ENCODE measurements at places on chromosomes 1 and 21.
A peak's percentile ranks its signal among the peaks of the same experiment; 100 is the strongest.

GRCh38 chr21:38716942-38717341 is 88.8 kb upstream of the ETS2 start:
- no peak for DNase-seq

GRCh38 chr1:54982739-54983138 is 2.3 kb downstream of the TMEM61 start:
- DNase-seq, result no peak

DNA sequence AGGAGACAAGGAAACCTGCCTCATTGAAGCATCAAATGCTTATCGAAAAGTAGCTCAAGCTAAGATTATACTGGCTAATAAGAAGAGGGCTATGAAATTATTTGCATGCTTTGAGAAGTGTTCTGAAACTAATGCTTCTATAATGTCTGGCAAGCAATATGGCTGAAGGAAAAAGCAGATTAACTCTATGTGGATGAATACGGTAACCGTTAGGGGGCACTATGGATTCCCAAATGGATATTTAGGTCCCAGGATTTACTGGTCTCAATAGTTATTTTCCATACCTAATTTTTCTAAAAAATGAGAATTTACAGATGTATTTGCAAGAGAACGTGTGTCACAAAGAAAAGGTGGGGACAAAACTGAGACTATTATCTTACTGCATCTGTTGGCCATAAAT is 34.6 kb upstream of the RRP15 start:
- DNase-seq, result no peak

DNA sequence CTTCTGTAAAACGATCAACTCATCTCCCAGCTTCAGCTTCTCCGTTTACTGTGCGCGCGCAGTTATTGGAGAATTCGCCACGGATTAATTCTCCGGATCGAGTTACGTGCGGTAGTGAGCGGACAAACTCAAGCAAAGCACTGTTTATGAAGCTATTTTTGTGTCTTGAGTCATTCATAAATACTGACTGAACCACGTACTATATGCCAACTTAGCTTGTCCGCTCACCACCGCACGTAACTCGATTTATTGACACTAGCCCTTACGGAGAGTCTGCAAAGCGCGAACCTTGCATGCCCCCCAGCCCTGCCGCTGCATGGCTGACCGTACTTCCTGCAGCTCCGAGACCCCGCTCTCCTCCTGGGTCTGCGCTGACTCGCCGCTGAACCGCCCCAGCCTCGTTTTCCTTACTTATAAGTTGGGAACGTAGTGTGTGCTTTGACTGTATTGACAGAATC is 773 bp downstream of the CHD1L start:
- DNase-seq, result peak; percentile 16

- DNase-seq, result no peak
These were observed 8.1 kb upstream of the PLEKHM2 start for GRCh38 chr1:15676010-15676409.

DNA sequence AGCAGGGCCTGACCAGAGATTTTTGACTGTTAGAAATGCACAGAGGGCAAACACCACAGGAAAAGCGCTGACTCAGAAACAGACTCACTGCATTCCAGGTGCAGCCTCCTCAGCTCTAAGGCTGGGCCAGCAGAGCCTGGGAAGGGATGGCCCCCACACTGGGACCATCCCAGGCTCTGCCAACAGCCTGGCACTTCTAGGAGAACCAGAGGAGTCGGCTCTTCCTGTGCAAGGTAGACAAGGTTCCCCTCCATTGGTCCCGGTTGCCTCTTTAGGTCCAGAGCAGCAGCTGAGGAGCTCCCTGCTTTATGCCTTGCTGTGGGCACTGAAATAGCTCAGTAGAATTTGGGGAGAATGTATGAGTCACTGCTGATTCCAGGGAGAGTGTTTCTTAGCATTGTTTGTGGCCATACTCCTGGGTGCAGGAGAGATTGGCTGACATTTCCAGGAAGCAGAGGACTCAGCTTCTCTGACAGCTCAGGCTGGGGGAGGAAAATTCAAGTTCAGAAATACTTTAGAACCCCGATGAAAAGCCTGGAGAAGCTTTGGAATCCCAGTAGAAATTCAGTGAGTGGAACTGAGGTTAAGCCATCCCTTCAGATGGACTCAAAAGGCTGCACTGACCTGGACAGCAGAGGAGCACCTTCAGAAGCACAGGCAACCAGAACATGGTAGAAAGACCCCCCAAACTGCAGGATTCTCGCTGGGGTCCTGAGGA is 19.7 kb downstream of the PRAMEF1 start:
- no peak for DNase-seq

DNA sequence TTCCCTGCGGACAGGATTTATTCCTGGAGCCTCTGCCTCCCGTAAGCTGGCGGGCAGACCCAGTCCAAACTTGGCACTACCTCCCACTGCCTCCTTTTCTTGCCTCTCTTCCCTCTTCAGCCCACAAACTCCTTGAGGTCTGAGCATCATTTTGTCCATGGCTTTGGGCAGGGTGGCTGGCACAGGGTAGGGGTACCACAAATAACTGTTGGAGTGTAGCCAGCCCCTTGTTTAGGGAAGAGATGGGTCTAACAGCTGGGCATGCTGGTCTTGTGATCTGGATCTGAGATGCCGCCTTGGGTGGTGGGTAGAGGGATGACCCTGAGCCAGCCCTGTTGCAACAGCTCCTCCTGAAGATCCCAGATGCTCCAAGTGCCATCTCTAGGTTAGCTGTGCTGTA is 71.4 kb upstream of the CLDN14 start:
- no peak for DNase-seq

DNA sequence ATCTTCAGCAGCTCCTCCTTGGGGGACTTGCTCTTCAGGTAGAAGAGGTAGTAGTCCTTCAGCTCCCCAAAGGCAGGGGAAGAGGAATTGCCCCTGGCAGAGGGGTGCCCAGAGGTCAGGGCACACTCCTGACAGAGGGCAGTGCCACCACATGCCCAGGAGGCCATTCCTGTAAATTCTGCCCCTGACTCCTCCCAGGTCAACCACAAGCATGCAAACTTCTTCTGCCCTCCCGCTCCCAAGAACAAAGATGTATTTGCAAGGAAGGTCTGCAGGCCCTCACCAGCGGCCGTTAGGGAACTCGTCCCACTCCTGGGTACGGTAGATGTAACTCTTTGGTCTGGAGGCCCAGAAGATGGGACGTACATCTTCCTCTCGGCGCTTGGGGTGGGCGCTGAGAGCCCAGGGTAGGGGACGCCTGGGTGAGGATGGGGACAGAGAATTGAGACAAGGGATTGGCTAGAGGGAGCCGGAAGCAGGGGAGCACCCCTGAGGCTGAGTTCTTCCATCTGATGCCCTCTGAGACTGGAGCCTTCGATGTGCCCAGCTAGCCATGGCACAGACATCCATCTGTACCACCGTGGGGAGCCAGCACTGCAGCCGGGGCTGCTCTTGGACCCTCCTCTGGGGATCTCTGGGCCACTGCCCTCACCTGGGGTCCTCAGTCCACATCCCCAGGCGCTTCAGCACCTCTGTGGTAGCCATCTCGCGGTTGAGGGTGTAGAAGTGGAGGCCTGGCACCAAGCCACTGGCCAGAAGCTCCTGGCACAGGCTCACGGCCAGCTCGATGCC is 11.1 kb downstream of the MTHFR start:
- no peak for DNase-seq

DNA sequence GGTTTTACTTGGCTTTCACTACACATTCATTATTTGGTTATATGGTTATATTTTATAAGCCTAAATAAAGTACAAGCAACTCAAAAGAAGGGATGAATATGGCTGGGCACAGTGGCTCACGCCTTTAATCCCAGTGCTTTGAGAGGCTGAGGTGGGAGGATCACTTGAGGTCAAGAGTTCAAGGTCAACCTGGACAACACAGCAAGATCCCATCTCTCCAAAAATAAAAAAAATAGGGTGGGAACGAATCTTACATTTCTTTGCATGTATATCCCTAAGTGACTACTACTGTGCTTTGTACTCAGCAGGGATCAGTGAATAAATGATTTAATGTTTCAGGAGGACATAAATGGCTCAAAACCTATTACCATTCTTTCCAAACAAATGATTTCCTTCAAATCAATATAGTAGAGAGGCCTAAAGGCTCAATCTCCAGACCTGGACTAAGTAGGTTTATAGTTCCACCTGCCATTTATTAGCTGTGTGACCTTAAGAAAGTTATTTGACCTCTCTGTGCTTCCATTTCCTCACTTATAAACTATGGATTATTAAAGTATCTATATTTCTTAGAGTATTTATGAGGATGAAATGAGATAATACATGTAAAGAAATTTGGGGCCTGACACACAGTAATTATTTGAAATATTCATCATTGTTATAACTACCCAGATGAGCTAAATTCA is 28.3 kb downstream of the TGFBR3 start:
- no peak for DNase-seq

GRCh38 chr21:19011451-19011850 is 607.9 kb upstream of the TMPRSS15 start:
- DNase-seq, result no peak

- no peak for DNase-seq
These were observed at the start of gene ZFYVE9 for GRCh38 chr1:52141513-52142219. Gene ZFYVE9 (plus strand): TSS chr1:52142089. CDS start chr1:52233207, 91,118 bp downstream.

DNA sequence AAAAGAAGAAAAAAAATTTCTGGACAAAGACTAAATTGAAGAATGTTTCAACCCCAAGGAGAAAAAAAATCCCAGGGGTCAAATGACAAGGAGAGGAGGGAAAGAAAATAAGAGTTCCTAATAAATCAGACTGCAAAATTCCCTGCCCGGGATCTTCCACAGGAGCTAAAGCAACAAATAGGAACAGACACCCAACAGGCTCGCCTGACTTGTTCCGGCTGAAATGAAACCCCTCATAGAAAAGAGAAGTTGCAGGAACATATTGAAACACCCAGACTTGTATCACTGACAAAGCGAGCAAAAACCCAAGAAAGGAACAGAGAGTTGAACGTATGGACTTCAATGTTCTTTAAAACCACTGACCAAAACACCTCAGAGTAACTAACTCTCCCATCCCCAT is 123.0 kb downstream of the TIAM1 start:
- no peak for DNase-seq

DNA sequence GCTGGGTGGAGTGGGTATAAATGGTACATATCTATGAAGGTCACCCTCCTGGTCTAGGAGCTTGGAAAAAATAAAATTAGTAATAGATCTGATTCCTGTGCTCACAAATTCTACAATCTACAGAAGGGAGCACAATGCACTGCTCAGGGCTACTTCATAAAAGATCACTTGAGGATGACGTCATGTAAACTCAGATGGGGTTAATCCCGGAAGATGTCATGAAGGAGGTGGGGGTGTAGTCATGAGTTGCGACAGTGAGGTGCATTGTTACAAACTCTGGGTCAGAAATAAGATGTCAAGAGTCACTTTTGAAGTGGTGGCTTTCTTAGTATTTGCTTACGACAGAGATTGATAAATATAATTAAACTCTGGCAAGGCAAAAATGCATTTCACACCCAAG is 68.2 kb downstream of the LHX9 start:
- DNase-seq, result no peak

DNA sequence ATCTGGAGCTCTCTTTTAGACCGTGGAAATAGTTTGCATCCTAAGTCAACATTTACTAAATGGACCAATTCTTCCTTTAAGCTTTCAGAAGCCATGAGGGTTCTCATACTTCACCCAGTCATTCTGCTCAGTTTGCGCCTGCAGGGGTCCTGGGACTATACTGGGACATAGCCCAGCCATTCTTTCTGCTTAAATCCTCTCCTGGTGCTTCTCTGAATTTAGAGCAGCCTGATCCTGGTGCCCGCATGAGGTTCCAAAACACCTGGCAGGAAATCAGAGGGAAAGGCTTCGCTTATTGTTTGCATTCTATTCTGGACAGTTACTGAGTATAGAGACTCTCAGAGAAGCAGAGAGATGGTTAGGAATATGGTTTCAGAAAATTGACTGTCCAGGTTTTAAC is 27.0 kb downstream of the TNN start:
- no peak for DNase-seq

- no peak for DNase-seq
These were observed 7.5 kb downstream of the ELF3 start for GRCh38 chr1:202017749-202018467.

DNA sequence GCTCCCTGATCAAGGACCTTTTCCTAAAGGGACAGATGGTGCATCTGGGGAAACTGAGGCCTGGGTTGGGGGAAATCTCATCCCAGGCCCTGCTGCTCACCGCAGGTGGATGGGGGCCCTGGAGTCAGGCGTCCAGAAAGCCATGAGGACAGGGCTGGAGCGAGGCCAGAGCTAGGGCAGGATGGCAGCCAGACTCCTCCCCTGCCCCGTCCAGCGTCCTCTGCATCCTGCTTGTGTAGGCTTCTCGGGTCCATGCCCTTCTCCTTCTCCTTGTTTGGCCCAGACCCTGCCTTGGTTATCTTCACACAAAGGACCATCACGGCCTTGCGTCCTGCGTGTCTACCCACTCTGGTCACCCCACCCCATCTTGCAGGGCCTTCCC is 43.0 kb downstream of the TRIM11 start:
- no peak for DNase-seq

GRCh38 chr1:55503663-55504305 is 288.6 kb upstream of the USP24 start:
- no peak for DNase-seq

DNA sequence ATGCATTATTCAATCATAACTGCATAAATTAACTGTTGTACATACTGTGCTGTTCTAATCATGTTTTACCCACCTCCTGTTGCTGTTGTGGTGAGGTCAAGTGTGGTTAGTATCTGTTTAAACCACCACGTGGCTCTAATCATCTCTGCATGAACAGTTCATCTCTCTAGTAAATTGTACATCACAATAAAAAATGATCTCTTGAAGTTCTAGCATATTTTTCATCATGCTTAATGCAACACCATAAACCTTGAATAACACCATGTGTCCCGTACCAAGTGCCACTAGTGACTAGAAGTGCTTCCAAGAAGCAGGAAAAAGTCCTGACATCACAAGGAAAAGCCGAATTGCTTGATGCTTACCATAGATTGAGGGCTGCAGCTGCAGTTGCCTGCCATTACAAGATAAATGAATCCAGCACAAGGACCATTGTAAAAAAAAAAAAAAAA is 51.7 kb downstream of the SNRPE start:
- DNase-seq, result no peak

GRCh38 chr1:113452921-113453770 is 62.8 kb downstream of the MAGI3 start:
- DNase-seq, result no peak

DNA sequence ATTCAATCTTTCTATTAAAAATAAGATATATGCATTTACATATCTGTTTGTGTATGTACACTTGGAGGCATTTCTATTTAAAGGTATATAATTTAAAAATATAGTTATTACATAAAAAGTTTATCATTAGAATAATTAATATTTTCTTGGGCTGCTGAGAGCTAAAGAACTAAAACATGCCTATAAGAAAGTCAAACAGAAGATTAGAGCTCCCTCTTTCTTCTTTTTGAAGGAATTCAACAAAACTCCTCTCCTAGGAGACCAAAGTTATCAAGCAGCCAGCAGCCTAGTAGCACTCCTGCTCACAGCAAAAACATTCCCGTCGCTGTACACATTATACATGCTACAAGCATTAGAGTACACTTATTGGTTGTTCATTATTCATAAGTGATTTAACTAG is 216.4 kb downstream of the VAV3 start:
- no peak for DNase-seq
